MM.1S (cell line): ENCODE measurements at places on chromosomes 5 and 9.

DNA sequence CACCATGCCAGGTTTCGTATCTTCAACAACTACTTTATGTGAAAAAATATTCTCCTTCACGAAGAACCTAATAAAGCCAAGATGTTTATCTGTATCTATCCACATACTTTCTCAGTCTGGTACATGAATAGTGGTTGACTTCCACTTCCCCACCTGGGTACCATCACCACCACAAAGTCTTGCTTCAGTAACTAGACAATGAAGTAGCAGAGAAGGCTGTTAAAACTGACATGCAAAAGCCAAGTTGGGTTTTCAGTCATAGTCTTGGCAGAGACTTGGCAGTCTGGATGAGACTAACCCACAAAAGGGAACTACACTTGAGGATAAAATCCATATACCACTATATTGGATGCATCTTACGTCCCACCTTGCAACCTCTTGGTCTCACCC lies 5.0 kb downstream of the P4HA2 start:
- DNase-seq = no peak

DNA sequence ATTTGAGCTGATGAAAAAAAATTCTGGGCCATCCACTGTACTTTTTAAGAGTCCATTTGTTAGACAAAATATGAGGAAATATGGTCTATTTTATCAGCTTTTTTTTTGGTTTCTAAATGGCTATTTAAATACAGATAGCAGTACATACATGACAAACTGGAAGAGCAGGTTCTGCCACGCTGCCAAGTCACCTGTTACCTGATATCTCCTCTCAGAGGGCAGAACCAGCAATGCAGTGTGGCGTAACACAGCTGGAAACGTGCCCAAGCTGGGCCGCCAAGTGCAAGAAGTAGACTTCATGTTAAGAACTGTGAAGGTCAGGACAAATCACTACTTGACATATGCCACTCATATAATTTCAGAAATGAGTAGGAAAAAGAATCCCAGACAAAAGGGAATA lies 8.1 kb downstream of the MCIDAS start:
- no peak for DNase-seq

- DNase-seq = no peak
Observed at GRCh38 chr9:115025721-115026120, 92.2 kb downstream of the TNC start.

- DNase-seq = no peak
Observed at GRCh38 chr5:150598821-150599273, 41.6 kb upstream of the SYNPO start.

GRCh38 chr5:15513431-15513830 lies 13.5 kb downstream of the FBXL7 start:
- no peak for DNase-seq

DNA sequence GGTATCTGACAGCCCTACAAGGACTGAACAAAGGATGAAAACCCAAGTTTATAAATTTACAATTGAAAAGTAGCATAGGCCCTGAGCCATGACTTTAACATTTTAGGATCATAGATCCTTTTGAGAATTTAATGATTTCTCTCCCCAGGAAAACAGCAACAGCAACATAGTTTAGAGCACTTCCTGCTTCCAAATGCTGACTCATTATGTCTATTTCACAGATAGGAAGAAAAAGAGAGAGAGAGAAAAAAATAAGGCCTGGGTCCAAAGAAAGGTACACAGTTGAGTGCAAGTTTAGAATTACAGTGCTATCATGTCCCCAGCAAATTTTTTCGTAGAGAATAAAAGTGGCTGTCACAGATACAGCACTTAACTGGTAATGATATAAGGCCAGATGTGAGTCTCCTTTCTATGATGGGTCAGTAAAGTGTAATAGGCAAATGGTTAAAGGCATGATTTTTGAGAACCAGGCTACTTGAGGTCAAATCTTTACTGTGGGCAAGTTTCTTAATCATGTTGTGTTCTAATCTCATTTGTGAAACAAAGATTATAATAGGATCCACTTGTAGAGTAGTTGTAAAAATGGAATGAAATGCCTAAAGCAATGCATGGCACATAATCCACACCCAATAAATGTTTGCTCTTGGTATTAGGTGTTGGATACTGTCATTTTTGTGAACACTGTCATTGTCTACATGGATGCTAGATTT lies 12.3 kb upstream of the PPP2R2B start:
- no peak for DNase-seq

GRCh38 chr9:114450181-114450580 lies 55.1 kb downstream of the WHRN start:
- DNase-seq = no peak

GRCh38 chr5:54040804-54041203 lies 269.6 kb downstream of the ARL15 start:
- no peak for DNase-seq

DNA sequence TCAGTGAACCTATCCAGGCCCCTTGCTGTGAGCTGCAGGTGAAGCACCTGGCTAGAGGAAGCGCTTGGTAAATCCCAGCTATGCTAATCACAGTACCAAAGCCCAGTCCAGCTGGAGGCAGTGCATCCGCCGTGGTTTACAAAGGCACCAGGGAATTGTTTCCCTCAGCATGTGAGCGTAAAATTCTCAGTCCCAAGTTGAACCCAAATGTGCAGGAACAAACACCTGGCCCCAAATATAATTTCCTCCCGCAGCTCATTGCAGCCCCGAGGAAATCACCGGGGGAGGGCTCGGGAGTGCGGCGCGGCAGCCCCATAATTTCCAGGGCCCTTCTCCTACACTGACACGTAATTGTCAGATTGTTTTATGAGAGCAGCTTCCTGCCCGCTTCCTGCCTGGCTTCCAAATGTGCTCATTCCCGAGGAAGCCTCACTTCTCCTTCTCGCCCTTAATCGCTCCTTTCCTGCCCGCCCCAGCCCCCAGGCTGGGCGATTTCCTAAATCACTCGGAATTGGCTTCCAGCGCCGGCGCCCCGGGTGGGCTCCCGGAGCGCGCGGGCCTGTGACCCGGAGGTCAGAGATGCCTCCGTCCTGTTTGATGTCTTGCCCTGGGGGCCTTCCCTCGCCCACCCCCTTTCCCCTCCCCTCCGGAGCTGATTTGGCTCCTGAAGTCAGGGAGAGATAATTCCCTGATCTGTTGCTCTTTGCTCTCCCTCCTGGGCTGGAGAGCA lies 134.4 kb downstream of the FGF1 start:
- DNase-seq = no peak

DNA sequence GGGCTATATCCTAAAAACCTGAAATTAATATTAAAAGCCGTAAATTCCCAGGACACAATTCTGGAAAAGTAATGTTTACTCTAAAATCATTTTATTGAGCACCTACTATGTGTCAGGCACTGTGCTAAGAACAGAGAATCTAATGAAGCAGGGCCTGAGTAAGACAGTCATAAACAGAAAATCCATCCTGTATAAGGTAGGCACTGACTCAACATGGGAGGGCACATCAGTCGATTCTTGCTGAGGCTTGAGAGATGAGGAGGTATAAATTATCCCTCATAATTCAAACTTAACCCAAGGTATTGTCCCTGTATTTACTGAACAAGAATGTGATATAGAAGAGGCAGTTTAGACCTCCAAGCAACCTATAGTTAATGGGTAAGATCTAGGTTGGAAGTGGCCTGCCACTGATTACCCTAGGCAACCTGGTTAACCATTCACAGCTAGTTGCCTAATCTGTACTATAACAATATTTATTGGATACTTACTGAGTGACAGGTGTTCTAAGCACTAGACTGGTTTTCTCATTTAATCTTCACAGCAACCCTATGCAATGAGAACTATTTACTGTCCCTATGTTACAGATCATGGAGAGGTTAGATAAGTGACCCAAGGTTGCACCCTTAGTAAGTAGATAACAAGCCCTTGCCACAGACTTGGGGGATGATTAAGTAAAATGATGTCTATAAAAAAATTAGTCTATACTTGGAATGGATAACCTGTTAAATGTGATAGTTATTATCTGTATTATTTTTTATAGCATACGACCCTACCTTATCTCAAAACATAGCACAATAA lies 317.7 kb downstream of the PDE4D start:
- DNase-seq = no peak

- peak; percentile 10 for DNase-seq
Observed at GRCh38 chr5:115599502-115599901, 2.8 kb downstream of the TICAM2 start.

GRCh38 chr5:157669701-157670097 lies 1.6 kb upstream of the C5orf52 start:
- DNase-seq = no peak

- no peak for DNase-seq
Observed at GRCh38 chr5:67089200-67089725, 107.3 kb downstream of the CD180 start.

DNA sequence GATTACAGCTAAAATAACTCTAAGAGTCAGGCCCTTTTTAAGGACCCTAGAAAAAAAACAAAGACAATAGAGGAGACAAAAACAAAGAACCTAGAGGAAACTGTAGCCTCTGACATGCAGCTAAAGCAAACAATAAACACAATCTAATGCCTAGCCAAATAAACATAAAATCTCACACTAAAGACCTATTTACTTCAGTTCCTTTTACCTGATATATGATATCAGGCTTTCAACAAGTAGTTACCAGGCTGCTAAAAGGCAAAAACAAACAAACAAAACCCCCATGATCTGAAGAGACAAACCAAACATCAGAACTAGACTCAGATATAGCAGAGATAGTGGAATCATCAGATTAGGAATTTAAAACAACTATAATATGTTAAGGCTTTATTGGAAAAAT lies 226.5 kb upstream of the POU5F2 start:
- no peak for DNase-seq

GRCh38 chr5:169301386-169301934 lies 521 bp upstream of the SLIT3 start:
- no peak for DNase-seq

DNA sequence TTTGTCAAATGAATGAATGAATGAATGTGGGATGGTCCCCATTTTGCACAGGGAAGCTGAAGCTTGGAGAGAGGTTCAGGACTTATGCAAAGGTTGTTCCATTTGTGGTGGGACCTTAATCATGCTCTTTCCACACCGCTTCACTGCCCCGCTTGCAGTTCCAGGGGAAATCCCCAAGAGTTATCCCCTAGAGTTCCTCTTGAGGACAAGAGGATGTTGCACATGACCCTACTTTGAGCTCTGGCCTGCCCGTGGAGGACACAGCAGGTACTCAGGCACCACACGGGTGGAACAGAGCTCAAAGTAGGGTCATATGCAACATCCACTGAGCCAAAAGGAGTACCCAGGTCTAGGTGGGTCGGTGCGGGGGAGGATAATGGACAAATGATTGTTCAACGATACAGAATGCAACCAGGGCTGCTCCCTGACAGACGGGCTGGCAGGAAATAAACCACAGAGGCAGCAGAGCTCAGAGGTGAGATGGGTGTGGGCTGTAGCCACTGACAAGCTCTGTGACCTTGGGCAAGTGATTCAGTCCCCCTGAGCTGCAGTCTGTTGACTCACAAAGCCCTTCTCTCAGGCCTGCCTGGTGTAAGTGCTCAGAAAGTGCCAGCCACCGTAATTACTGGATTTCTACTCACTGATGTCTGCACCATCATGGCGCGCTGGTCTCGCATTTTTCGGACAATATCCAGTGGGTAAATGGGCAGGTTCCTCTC lies 60.3 kb upstream of the EPB41L4B start:
- no peak for DNase-seq
